ENCODE measurements at places on chromosomes 7 and 10.

DNA sequence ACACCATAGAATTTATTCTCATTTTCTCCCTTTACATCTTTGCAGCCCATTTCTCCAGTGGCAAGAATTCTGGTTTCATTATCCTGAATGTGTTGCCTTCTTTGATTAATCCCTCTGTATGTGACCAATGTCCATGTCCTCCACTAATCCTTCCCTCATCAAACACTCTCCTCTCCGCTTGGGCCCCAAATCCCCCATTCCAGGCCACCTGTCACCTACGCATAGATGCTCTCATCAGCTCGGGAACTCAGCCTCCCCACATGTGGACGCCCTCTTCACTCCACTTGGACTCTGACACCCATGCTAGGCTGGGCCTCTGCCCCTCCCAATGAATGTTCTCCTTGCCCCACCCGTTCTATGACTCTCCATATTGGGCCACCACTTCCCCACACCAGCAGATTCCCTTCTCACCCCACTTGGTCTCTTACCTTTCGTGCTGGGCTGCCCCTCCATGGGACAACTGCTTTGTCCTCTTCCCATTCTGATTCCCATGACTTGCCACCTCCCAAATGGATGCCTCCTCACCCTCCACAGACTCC lies 18.7 kb upstream of the RBM20 start:
- no peak for DNase-seq

DNA sequence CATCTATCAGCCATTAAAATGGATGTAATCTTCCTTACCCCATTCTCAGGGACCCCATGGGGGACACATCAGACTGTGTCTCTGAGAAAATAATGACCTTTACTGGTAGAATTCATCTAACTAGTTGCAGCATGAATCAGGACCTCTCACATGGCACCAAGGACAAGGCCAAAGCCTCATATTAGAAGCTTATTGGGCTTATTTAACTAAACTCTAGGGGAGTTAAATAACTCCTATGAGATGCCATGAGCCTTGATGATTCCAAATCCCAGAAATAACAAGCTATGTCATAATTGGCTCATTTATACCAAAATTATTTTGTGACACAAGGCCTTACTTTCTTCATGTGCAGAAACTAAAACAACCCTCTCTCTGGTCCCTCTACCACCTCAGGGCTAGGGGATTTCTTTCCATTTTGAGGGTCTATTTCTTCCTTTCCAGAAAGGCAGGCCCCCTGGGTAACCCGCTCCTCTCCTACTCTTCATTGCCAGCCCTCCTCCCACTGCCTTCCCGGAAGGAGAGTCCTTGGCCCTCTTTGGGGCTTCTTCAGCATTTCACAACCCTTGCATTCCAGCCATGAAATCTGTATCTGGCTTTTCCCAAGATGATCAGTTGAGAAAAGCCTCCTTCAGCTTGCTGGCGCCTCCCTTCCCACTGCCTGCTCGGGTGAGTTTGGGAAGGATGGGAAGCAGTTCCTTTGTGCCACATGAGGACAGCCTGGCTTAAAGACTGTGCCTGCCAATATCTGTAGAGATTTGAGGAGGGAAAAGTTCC lies 41.8 kb upstream of the TRIM8 start:
- no peak for DNase-seq

DNA sequence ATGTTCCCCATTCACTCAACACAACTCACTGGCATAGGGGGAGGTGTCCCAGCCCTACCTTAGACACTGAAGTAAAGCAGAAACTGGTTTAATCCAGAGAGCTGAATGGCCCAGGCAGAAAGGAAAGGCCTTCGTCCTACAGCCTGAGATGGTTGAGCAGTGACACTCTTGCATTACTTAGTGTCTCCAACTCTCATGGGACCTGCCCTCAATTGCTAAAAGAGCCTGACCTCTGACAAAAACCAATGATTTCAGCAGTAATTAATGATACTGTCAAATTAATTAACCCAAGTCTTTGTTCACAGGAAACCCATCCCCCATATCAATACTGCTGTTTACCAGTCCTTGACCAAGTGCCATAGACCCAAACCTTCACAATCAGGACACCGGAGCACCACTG lies 48.6 kb downstream of the ICA1 start:
- no peak for DNase-seq

DNA sequence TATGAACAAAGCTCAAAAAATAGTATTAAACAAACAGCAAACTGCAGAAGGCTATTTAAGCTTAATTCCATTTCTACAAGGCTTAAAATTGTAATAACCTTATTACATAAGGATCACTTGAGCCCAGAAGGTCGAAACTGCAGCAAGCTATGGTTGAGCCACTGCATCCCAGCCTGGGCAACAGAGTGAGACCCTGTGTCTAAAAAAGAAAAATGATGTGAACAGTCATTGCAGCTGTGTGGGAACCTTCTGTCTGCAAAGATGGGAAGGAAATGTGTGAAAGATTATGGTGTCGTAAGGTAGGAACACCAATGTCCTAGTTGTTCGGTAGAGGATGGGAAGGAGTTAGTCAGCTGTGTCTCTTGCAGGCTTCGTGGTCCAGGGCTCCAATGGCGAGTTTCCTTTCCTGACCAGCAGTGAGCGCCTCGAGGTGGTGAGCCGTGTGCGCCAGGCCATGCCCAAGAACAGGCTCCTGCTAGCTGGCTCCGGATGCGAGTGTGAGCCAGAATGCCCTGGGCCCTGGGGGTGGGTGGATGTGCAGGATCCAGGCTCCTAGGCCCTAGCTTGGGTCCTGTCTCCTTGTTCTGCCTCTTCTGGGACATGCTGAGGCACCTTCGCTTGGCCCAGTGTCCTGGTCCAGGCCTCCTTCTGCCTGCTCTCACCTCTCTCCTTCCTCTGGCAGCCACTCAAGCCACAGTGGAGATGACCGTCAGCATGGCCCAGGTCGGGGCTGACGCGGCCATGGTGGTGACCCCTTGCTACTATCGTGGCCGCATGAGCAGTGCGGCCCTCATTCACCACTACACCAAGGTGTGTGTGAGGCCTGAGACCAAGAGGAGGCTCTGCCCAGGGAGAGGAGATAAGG lies 9.1 kb downstream of the C10orf62 start:
- DNase-seq = no peak

DNA sequence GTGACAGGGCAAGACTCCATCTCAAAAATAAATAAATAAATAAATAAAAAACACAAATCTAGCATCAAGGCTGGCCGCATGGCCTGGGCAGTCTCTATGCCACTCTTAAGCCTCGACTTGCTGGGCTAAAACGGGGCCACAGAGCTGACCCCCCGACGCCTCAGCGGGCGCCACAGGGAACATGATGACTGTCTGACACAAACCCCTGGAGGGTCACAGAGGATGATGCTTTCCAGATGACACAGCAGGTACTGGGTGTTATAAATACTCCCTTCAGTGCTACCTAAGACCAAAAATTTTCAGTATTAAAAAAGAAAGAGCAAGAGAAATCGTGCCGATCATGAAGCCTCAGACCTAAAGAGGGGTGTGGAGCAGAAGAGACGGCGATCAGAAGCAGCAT lies 176.8 kb downstream of the MAD1L1 start:
- no peak for DNase-seq

DNA sequence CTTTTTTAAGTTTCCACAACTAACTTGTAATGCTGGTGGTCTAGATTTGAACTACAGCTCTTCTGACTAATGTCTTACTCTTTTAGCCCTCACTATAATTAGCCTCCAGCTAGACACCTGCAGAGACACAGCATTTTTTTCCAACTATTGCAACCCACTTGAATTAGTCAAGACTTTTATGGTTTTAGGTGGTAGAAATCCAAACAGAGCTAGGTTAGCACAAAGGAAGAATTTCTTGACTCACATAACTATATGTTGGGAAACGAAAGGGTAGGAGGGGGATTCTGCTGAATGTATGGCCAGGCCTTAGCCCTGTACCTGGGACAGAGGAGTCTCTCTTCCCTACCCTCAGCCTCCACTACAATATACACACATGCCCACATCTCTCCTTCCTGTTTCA lies 586.1 kb downstream of the INHBA start:
- no peak for DNase-seq

DNA sequence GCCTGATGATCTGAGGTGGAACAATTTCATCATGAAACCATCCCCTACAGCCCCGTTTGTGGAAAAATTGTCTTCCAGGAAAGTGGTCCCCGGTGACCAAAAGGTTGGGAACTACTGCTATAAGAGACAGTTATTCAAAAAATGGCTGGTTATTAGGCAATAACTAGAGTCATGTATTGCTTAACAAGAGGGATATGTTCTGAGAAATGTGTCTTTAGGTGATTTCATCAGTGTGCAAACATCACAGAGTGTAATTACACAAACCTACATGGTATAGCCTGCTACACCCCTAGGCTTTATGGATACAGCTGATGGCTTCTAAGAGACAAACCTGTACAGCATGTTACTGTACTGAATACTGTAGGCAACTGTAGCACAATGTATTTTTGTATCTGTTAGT lies 71.3 kb upstream of the CSTF2T start:
- DNase-seq = no peak

DNA sequence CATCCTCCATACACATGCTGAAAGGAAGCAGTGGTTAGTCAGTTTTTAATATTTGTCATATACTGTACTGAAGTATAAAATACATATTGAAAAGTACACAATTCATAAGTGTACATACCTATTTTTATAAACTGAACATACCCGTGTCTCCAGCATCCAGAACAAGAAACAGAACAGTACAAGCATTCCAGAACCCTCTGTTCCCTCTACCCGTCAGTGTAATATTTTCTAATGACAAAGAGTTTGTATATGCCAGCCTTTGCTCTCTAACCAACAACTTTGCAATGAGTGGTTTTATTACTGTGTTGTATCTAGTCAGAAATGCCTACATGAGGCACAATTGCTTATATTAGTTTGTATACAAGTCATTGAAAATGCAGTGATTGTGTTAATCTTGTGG lies 18.7 kb upstream of the RAB18 start:
- DNase-seq = no peak

GRCh38 chr10:124449170-124450011 lies 444 bp downstream of the NKX1-2 start:
- DNase-seq = no peak

DNA sequence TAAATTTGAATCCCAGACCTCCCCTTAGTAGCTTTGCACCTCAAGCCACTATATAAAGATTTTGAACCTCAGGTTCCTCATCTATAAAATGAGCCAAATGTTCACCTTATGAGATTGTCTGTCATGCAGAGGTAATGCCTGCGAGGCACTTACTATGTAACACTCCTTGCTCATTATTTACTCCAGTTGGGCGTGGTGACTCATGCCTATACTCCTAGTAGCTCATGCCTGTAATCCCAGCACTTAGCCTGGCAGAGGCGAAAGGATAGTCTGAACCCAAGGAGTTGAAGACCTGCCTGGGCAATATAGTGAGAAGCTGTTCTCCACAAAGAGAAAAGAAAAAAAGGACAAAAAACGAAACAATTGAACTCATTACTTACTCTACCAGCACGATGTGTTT lies 82.2 kb downstream of the MDFIC start:
- DNase-seq = no peak

DNA sequence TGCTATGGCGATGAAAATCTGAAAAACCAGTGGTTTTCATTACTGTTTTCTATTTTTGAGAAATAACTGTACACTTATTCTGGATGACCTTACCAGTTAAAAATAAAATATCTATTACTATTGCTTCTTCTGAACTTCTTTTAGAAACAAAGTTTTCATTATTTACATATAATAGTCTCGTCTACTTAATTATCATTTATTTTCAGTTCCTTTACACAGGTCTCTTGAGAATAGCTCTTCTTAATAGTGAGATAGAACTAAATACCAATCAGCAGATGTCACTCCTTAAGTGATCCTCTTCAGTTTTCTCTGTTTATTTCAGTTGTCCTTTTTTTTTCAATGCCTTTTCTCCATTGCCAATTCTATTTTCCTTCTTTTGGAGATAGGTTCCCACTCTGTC lies 4.3 kb upstream of the GLCCI1 start:
- DNase-seq = no peak

GRCh38 chr7:50644586-50644985 lies 79.4 kb upstream of the DDC start:
- no peak for DNase-seq

DNA sequence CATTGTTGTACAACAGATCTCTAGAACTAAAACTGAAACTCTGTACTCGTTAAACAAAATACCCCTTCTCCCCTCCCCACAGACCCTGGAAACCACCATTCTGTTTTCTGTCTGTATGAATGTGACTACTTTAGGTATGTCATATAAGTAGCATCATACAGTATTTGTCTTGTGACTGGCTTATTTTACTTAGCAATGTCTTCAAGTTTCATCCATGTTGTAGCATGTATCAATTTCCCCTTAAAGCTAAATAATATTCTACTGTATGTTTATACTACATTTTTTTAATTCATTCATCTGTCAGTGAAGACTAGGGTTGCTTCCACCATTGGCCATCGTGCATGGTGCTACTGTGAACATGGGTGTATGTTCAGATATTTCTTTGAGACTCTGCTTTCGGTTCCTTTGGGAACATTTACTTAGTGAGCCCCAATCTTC lies 71.2 kb upstream of the RPA3 start:
- DNase-seq = no peak

- DNase-seq = no peak
These were observed 153.6 kb downstream of the PHF14 start for GRCh38 chr7:11127114-11127785.

DNA sequence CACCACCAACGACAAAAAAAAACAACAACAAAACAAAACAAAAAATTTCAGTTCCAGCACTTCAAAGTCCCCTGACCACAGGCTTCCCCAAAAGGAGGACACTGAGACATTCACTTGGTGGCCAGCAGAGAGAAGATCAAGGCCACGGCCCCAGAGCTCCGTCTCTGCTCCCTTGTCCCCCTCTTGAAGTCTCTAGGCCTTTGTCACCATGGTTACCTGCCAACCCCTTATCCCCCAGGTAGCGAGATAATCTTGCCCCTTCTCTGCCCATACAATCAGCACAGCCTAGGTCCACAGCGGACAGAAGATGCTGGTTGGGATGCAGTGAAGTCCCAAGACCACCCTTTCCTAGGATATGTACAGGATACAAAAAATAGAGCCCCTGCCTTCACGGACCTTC lies 30.7 kb downstream of the AFAP1L2 start:
- DNase-seq = no peak

GRCh38 chr7:37027104-37027503 lies 302.8 kb upstream of the AOAH start:
- no peak for DNase-seq

GRCh38 chr7:37032258-37032601 lies 307.9 kb upstream of the AOAH start:
- DNase-seq = no peak

DNA sequence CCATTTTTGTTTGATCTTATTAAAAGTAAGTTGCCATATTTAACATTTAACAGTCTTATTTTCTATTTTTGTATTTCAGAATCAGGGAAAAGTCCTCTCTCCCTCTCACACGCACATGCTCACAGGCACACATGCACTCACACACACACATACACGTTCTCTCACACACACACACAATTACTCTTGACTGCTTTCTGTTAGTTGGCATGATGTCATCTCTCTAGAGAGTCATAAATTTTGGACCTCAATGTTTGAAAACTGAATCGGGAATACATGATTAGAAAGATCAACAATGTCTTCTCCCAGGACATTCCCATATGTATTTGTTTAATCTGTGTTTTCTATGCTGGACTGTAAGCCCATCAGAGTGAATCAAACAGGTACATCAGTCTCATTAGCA lies 165.7 kb upstream of the AHR start:
- DNase-seq = no peak

GRCh38 chr10:73803680-73804286 lies 7.6 kb downstream of the NDST2 start:
- DNase-seq = no peak

GRCh38 chr7:17329440-17329839 lies 31.0 kb downstream of the AHR start:
- no peak for DNase-seq

- DNase-seq = no peak
These were observed 7.3 kb upstream of the PNLIP start for GRCh38 chr10:116538456-116538855.
